Activated naive CD4-positive, alpha-beta T cell (primary cell): ENCODE measurements at places on chromosomes 1 and 21.

DNA sequence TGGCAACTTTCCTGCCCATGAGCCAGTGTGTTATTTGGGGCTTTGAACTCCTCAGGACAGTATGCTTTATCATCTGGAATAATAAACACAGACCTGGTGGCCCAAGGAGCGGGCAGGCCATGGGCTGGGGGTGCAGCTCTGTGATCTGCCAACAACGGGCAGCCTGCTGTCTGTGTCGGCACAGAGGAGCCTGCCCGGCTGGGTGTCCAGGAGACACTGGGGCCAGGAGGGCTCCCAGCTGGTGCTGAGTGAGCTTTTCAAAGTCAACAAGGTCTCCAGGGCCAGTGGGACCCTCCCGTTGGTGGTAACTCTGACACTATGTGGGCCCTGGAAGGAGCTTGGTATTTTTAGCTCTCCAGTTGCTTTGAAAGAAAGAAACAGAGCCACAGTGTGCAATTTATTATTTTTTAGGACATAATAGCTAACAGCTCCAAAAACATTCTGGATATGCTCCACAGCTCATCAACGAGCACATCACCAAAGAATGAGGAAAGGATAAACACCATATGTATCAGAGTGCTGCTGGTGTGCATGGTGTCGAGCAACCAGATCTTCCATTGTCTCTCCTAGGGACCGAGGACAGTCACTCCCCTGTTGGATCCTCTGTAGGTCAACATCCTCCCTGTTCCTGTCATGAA is 488.7 kb upstream of the USP24 start:
- DNase-seq = no peak

- DNase-seq = no peak
Observed at GRCh38 chr1:218247339-218247738, 37.8 kb upstream of the RRP15 start.

DNA sequence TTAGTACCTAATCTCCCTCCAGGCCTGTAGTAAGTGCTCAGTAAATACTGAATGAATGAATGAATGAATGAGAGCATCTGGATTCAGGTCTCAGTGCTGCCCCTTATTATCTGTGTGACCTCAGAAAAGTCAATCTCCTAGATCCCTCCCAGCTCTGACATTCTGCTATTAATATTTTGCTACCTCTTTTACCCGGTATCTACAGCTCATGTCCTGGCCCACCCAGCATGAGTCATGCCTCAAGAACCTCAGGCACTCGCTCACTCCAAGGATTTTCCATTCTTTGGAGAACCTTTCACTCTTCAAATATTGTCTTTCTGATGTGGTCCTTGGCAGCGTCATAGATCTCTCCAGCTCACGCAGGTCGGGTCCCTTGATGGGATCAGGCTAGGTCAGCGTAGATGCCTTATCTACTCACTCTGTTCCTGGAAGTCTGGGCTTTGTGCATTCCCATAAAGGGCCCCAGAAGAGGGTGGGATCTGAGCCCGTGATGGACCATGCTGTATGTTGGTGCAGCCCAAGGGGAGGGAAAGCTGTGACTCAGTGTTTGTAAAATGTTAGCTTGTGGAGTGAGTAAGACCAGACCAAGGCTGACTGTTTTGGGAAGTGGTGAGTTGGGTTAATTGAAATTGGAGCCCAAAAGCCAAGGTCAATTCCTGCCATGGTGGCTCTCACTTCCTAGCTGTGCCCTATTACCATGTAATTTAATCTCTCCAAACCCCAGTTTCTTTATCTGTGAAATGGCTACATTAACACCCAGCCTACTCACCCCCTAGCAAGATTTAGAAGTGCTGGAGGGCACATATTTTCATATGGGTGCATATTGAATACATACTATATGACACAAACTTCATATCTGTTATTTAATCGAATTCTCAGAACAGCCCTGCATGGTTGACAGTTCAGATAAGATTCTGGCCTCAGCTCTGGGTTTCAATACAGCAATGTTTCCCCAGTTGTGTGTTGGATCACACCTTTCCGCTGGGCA is 214.1 kb upstream of the USP24 start:
- no peak for DNase-seq

DNA sequence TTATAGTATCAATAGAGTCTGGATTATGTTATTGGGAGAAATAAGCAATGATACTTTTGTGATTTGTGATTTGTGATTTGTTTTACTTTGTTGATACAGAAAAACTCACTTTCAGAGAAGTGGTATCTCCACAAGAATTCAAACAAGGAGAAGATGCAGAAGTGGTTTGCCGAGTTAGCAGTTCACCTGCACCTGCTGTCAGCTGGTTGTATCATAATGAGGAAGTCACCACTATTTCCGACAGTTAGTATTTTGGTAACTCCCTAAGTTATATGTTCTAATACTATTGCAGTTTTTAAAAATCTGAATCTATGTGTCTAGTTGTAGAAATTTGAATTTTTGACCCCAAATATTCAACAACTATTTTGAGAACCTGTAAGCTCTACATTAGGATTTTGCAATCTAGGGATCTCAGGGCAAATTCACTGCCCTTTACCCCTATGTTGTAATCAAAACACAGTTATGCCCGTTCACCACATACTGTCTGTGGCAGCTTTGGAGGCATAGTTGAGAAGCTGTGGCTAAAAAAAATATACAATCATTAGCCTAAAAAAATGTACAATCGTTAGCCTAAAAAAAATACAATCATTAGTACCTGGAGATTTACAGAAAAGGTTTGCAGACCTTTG is 288.1 kb downstream of the NCAM2 start:
- DNase-seq = no peak

- no peak for DNase-seq
Observed at GRCh38 chr1:37561133-37562132, 4.7 kb downstream of the DNALI1 start.

DNA sequence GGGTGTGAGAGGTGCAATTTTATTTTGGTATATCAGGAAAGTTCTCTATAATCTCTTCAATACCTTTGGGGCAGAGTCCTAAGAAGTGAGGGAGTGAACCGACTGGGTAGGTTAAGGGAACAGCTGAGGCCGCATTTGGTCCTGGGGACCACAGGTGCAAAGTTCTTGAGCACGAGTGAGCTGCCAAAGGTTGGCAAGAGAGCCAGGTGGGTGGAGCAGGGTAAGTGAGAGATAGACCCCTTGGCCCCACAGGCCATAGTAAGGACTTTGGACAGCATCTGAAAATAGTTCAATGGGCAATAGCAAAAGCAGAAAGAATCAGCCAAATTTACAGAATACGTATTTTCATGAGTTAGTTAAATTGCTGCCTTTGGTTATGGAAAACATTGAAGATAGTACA is 11.0 kb upstream of the NID1 start:
- no peak for DNase-seq

DNA sequence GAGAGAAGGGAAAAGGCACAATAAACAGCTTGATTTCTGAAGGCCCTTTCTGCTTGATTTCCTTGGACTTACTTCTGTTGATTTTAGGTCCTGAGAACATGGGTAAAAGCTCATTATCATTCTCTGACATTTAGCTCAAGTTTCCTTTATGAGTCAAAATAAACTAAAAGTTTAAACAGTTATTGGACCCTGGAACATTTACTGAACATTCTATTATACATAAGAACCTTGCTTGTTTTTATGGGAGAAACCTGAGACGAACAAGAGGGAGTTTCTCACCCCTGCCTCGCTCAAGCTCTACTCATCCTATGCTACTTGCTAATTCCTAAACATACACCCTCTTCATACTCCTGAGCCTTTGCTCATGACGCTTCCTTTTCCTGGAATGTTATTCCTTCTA is 538.3 kb upstream of the PKN2 start:
- no peak for DNase-seq

- no peak for DNase-seq
Observed at GRCh38 chr1:228268881-228269265, 61.0 kb downstream of the OBSCN start.

- DNase-seq = no peak
Observed at GRCh38 chr1:177629526-177629925, 340.3 kb downstream of the SEC16B start.

DNA sequence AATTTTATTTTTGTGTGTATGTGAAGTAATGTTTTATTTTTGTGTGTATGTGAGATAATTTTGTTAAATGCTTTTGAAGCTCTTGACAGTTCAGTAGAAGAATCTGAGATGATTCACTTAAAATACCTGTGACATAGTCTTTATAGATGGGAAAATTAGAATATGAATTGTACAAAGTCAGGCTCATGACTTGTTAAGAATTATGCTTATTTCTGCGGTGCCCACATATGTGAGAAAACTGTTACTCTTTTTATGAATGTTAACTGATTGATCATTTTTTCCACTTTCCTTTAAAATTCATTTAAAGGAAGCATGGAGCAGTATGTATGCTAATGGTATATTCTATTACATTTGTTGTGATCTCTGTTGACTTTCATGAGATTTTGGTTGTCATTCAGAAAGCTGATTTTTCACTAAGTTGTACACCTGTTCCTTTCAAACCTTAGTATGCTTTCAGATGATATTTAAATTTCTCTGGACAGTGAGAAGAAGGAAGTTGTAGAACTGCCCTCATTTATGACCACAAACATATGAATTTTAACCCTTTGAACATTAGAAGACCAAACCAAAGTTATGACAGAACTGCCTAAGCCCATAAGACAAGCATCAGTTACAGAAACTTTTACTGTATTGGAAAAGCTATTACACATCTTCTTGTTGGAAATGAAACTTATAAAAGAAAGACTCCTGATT is 110.1 kb downstream of the POU2F1 start:
- no peak for DNase-seq

GRCh38 chr1:50369830-50370229 is 53.4 kb downstream of the DMRTA2 start:
- no peak for DNase-seq

DNA sequence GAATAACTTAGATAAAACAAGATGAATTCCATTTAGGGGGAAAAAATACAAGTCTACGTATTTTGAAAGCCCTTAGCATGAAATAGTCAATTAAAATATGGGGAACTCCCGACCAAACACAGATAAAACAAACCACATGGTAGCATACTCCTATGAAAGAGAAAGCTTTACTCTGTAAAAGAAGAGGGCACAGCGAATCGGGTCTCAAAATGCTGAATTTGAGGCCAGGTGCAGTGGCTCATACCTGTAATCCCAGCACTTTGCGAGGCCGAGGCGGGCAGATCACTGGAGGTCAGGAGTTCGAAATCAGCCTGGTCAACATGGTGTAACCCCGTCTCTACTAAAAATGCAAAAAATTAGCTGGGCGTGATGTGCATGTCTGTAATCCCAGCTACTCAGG is 116.9 kb upstream of the TIAM1 start:
- no peak for DNase-seq

DNA sequence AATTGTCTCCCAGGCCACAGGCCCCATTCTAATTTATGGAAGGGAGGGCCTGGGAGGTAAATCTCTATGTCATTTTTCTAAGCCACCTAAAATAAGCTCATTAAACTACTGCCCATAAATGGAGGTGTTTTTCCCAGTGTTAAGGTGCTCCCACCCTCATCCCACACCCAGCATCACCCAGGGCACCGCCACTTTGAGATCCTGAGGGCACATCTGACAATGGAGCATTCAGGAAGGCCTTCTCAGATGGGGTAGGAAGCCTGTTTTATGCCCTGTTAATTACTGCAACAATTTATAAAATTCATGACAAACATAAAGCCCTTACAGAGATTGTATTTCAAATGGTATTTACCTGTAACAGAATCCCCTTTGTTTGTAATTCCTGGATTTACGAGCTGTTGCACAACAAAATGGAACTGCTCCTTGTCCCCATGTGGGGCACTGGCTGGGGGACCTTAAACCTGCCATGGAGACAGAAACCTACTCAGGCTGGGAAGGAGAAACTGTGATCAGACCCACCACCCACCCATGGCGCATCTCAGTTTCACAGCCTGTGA is 319.5 kb upstream of the USP24 start:
- no peak for DNase-seq

DNA sequence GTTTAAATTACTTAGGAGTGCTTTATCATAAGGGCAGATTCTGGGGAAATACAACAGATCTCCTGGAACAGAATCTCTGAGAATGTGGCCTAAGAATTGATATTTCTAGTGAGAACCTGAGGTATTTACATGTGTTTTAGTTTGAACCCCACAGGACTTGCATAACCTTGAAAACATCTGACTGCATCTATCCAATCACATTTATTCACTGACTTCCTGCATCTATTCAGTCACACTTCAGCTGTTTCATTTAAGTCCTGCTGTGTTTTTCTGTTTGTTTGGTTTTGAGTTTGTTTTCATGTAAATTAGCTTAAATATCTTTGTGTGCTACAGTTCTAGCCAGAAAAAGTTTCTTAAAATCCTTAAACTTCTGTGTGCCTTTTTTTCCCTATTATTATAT is 1260.7 kb downstream of the PLA2G4A start:
- no peak for DNase-seq

DNA sequence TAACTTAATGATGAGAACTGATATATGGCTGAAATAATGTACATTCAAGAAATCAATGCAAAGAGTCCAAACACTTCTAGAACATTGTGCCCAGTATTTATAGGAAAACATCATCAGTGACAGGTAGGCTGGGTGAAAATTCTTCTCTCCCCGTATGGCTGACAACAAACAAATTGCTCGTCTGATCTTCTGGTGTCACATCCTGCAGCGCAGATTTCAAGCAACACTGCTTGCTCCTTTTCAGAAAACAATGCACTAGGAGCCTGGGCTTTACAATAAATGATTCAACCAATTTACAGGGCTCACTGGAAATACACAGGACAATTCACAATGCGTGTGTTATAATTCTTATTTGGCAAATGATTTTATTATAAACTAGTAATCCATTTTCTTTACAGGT is 185.3 kb downstream of the RERE start:
- DNase-seq = no peak
